ENCODE measurements at places on chromosomes 2 and 18.

GRCh38 chr2:127783101-127783500, 27.9 kb downstream of the WDR33 start:
- DNase-seq: no peak

DNA sequence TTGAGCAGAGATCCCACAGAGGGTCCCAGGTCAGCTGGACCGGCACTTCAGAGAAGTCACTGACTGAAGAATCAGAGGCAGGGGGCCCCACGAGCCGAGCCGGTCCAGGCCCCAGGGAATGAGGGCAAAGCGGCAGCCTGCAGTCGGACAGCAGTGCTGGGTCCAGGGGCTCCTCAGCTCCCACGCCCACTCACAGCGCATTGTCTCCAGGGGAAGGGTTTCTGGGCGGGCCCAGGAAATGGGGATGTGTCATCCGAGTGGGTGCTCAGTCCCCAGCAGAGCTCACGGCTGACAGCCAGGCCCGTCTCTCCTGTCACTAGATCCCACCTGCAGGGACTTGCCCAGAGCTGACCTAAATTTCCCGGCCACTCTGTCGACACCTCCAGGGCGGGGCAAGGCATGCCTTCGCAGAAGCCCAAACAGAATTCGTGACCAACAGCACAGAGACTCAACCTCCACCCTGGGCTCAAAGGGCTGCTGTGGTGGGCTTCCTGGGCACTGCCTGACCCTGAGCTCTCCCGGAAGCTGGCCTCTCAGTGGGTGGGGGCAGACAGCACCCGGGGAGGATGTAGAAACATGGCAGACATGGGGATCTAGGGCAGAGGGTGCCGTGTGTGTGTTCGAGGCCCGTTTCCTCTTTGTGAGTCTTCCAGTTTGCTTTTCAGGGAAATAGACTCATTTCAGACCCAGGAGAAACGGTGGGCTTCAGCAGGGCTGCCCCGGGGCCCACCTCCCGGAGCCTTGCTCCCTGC, 42.1 kb upstream of the TAF1B start:
- DNase-seq: peak; percentile 80

DNA sequence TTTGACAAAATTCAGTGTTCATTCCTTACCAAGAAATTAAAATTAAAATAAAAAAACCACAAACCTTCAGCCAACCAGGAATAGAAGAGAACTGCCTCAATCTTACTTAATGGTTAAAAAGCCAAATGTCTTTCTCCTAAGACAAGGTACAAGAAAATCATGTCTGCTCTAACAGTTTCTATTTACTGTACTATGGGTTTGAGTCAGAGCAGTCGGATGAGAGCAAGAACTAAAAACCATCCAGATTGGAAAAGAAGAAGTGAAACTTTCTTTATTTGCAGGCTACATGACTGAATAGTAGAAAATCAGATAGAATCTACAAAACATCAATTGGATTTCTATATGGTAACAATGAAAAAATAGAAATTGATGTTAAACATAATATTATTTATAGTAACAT, 555.5 kb upstream of the TNP1 start:
- no peak for DNase-seq

GRCh38 chr2:63195310-63195709, 144.7 kb downstream of the OTX1 start:
- no peak for DNase-seq

- DNase-seq: no peak
Observed at GRCh38 chr2:98476192-98476868, 31.7 kb downstream of the INPP4A start.

GRCh38 chr18:37535968-37536367, 29.6 kb downstream of the CELF4 start:
- DNase-seq: no peak

DNA sequence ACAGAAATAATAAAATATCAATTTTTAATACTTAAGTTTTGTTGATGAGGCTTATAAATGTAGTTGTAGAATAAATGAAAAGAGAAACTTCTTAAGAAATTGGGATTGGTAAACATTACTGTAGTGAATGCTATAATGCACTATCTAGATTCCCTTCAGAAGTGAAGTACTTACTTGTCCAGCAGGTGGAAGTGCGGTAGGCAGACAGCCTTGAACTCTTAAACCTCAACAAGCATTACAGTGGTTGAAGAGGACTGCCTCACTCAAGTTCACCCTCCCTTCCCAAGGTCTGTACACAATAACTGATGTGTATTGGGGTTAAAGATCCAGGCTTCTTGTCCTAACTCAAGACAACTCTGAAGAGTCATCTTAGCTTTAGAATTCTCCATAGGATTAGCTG, 931.0 kb upstream of the LRRTM1 start:
- no peak for DNase-seq

All from CD4-positive, alpha-beta T cell treated with Interleukin-15 for 1 hour (primary cell).